Stimulated activated CD4-positive, alpha-beta T cell treated with anti-CD3 and anti-CD28 coated beads, Interleukin-4, amount 100 ng/mL, for 1 hour (primary cell): ENCODE measurements at places on chromosomes 7 and 10.

DNA sequence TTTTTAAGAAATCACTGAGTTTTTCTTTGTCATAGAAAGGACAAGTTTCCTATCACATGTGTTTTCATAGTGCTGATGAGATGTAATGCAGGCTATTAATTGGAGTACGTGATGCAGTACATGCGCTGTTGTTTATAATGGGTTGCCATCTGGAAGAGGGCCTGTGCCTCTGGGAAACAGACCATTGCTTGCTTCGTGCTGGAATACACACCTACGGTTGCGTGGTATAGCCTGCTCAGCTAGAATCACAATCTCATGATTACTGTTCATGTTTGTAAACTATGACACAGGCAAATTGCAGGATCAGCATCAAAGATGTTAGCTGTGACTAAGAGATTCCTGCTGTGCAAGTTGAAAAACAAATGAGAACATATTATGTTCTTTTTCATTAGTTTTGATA is 107.2 kb upstream of the STEAP1B start:
- no peak for DNase-seq

DNA sequence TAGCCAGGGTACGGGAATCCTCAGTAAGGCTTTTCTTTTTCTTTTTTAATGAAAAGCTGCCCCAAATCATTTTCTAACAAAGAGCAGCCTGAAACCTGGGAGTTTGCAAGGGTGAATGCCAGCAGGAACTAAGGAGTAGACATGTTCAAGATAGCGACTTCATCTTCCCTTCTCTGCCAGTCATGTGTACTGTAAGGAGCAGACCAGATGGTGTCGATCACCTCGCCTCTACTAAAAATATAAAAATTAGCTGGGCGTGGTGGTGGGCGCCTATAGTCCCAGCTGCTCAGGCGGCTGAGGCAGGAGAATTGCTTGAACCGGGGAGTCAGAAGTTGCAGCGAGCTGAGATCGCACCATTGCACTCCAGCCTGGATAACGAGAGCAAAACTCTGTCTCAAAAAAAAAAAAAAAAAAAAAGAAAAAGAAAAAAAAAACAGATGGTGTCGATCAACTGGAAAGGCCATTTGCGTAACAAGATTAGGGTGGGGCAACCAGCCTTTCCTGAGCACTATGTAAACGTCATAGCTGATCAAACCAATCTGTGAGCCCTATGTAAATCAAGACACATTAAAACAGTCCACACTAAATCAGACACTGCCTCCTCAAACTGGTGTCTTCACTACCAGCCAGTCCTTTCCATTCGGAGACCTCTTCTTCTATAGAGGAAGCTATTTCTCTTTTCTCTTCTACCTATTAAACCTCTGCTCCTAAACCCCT is 33.8 kb downstream of the NOLC1 start:
- no peak for DNase-seq

- no peak for DNase-seq
Measured at GRCh38 chr7:129160161-129160905, 15.8 kb downstream of the TSPAN33 start.

DNA sequence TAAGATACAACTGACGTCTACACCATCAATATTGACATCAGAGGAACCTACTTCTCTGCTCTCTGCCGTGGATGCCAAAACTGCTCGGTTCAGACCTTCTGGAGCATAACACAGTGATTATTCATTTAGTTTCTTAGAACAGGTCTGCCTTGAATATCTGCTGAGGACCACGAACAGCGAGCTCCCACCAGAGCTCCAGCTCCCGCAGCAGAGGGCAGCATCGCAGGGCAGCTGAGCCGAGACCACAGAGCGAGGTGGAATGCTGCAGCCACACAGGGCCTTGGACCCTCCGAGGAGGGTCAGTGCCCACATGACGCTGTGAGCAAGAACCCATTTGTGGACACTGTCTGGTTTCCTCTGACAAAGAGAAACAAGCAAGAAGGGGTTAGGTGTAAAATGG is 6.8 kb downstream of the VIPR2 start:
- DNase-seq = no peak

GRCh38 chr7:92645114-92646061 is 55.2 kb upstream of the FAM133B start:
- DNase-seq = no peak

DNA sequence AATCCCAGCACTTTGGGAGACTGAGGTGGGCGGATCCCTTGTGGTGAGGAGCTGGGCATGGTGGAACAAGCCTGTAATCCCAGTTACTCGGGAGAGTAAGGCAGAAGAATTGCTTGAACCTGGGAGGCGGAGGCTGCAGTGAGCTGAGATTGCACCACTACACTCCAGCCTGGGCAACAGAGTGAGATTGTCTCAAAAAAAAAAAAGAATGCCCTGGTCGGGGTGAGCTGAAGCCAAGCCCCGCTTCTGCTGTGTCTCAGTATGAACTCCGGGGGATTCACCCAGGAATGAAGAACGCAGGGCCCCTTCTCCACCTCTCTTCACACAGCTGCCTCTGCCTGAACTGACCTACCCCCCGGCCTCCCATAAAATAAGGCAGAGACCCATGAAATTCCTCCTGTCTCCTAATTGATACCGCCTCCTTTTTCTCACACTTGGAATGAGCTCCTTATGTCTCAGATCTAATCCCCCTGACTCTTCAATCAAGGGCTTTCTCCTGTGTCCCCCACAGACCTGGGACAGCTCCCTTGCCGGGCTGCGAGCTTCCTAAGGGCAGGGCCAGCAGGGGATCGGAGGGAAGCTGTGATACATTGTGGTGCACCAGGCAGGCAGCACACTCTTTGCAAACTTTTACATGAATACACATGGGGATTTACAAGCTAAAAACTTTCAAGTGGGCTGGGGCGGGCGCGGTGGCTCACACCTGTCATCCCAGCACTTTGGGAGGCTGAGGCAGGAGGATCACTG is 911 bp upstream of the ZP3 start:
- no peak for DNase-seq

DNA sequence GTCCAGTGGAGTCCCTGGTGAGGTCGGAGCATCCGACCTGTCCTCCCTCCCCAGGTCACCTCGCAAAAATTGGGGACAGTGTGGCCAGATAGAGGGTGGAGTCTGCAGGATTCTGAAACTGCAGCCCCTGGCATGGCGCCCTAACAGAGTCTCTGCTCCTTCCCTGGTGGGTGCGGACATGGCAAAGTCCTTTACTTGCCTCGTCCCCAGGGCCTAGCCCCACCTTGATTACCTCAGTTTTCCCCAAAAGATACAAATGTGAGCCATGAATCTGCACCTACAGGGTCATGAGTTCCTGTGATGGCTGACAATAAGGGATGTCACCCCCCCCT is 47.7 kb downstream of the NPVF start:
- no peak for DNase-seq

GRCh38 chr10:13502380-13502779 is 26.4 kb downstream of the BEND7 start:
- DNase-seq = no peak

GRCh38 chr10:92111336-92111939 is 179.4 kb downstream of the CPEB3 start:
- DNase-seq = no peak
